ENCODE measurements at places on chromosomes 4 and X.

GRCh38 chr4:185092535-185093197 lies 50.4 kb upstream of the SLC25A4 start:
- no peak for DNase-seq

- no peak for DNase-seq
Observed at GRCh38 chr4:159549098-159549518, 446.2 kb downstream of the RAPGEF2 start.

- no peak for DNase-seq
Observed at GRCh38 chr4:89055157-89056080, 1.6 kb downstream of the FAM13A start.

DNA sequence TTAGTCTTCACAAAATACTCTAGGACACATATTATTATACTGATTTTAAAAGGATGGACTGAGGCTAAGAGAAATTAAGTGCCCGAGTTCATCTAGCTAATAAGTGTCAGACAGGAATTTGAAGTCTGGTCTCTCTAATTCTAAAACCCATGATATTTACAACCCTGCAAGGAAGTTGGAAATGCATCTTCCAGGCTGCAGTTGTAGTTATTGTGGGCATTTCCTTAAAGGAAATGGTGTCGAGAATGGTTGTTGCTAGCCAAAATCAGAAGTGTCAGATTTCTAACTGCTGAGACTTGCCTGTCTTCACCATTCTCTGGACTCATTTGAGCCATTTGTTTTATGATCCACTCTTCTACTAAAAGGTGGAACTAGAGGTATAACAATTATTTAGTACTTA lies 82.5 kb downstream of the FAT4 start:
- no peak for DNase-seq

GRCh38 chrX:110276778-110277177 lies 41.1 kb downstream of the AMMECR1 start:
- DNase-seq = no peak

- DNase-seq = no peak
Observed at GRCh38 chrX:103530545-103530944, 11.3 kb upstream of the RAB40A start.

DNA sequence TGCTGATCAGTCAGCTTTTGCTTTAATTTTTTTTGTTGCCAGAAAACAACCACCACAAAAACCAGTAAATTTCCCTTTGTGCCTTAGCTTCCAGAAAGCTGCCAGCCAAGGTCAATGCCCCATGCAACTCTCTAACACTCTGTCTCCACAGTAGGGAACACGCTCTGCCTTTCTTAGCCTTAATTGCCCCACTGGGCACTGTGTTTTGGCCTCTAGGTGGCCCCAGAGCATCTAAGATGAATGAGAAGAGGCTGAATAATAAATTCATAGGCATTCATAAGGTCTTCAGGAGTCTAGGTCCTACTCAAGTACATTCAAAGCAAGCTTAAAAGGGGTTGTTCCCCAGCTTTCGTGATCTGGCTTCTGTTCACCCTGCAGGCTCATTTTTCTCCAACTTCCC lies 57.7 kb upstream of the PASD1 start:
- no peak for DNase-seq

DNA sequence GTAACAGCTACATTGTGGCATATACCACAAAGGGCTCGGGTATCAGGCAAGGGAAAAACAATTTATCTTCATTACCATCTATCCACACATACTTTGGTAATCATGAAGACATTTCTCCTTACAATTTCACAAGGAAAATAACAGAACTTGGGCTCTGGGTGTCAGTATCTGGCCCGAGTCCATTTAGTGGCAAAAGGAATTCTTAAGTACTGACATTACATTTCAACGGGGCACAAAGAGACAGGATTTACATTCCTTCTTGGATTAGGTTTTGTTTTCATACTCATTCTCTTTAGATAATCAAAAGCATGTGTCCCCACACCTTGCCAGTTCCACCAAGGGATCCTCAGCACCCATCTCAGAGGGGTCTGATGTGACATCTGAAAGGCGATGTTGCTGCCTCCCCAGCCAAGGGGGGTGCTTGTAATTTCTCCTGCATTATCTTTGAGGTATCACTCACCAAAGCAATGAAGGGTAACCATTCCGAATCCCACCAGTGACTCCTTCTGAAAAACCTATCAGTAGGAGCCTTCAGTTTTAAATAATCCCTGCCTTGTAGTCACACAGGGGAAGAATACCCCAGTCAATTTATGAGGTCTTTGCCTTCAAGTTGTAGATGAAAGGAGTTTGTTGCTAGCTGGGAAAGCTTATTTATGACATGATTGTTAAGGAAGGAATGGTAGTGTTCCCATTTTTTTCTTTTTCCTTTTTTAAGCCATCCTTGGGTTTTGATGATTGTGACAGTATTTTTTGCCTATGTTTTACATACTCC lies 118.6 kb downstream of the PALLD start:
- no peak for DNase-seq

GRCh38 chrX:30904632-30905031 lies 15.6 kb upstream of the TAB3 start:
- no peak for DNase-seq

DNA sequence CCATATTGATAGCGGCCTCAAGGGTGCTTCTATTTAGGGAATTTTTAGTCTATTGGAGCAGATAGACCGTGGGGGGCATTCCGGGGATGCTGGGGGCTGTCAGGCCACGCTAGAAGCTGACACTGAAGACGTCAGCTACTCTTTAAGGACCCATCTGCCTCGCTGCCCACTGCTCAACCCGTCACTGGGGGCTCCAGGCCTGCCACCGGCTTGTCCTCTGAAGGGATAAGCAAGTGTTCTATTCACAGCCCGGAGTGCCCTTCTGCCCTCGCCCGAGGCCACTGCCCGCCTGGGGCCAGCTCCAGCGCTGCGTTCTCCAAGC lies 679 bp upstream of the MSL3 start:
- DNase-seq = no peak

- DNase-seq = no peak
Observed at GRCh38 chr4:6446538-6447451, 25.6 kb downstream of the PPP2R2C start.

DNA sequence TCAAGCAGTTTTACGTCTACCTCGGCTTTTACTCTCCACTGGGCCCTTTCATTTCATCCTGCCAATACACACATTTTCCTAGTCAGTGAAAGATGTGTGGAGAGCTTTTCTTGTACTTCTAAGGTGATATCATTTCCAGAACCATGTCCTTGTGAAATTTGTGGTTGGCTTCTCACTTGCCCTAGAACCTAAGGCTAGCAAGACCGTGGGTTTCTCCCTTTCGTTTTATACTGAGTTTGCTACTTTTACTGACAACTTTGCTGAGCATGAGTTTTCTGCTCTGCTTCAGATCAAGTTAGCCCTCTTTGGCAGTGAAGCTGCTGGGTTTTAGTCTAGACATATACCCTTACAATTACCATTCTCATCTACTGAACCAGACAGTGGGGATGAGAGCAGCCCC lies 95.7 kb upstream of the FRMPD4 start:
- DNase-seq = no peak

DNA sequence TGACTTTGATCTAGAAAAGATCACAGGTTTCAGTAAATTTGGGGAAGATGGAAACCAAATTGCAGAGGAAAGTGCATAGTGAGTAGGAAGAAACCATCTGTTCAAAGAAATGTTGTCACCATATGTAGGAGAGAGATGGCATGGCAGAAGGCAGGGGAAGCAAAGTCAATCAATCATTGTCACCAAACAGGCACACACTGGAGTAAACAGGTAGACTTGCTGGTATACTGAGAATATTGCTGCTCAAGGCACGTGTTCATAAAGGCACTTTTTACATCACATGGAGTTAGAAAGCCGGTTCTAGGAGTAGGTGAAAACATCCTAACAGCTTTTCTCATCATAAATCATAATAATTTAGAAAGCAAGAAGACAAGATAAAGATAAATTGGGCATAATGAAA lies 550.5 kb upstream of the FAT1 start:
- no peak for DNase-seq

DNA sequence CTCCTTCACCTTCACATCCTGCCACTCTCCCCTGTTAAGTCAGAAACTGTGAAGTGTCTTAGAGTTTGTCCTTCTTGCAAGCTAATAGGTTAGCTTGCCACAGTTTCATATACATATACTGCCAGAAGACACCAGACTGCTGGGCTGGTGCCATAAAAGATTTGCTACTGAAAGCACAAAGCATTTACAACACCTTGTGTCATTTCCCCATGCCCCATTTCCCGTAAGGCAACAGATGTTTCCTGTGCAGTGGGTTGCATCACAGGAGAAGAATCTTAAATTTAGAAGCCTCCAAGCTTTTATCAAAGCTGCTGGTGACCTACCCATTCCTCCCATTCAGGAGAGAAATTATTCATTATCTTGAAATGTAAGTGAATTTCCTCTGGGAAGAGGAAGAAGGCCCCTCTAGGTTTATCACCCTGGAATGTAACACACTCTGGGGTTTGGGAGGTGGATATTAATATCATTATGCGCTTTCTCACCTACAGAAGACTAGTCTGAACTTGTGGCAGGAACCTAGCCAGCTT lies 34.5 kb upstream of the RAB33B start:
- no peak for DNase-seq

GRCh38 chr4:151107063-151107462 lies 7.6 kb downstream of the RPS3A start:
- no peak for DNase-seq

DNA sequence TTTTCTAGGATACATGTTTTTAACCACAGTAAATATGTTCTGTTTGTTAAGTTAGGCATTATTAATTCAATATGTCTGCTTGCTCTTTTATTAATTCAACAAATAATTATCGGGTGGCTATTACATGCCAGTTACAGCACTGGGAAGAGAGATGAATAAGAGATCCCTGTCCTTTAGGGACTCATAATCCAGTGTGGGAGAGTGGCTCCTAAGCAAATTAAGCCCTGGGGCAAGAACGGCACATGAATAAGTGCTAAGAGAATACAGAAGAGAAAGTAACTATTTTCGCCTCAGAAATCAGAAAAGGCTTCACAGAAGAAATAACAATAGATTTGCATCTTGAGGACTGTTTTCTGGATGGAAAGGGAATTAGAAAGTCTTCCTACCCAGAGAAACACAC lies 236.7 kb downstream of the NR3C2 start:
- no peak for DNase-seq

DNA sequence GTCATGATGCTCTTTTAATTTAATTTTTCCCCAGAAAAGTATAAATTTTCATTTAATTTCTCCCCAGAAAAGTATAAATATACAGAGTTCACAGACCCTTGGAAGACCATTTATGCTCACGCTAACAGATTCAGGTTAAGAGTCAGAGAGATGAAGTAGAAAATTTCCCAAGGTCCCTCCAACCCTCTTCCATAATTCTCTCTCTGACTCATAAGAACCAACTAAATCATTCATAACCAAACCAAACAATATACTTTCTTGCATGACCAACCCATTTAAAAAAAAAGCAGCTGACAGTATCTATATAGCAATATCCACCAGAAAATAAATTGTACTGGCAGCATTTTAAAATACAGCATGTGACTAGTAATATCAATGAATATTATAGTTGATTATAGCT lies 3.9 kb downstream of the KLHL8 start:
- DNase-seq = no peak

DNA sequence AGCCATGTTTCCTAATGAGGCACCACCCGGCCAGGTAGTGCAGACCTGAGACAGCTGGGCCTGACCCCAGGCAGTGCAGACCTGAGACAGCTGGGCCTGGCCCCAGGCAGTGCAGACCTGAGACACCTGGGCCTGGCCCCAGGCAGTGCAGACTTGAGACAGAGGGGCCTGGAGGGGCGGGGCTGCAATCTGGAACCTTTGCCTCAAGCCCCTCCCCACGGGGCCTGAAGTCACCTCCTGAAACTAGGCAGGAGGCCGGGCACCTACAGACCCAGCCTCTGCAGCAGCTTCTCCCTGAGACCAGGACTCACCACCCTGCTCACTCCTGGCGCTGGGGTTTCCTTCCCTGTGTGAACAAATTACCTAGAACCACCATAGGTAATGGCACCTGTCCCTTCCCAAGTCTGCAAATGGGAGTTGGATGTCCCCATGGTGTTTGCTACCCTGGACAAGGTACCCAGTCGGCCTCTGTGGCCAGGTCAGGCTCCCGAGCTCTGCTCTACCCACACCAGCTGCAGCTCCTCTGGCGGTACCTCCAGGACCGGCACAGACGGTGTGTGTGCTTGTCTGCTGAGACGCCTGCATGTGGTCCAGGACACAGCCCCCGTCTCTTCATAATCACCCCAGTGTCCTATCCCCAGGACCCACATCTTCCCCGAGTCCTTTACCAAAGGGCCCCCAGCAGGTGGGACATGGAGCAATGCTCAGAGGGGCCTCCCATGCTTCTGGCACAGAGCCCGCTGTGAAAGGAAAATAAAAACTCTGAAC lies 53.1 kb upstream of the C4orf50 start:
- DNase-seq = no peak

DNA sequence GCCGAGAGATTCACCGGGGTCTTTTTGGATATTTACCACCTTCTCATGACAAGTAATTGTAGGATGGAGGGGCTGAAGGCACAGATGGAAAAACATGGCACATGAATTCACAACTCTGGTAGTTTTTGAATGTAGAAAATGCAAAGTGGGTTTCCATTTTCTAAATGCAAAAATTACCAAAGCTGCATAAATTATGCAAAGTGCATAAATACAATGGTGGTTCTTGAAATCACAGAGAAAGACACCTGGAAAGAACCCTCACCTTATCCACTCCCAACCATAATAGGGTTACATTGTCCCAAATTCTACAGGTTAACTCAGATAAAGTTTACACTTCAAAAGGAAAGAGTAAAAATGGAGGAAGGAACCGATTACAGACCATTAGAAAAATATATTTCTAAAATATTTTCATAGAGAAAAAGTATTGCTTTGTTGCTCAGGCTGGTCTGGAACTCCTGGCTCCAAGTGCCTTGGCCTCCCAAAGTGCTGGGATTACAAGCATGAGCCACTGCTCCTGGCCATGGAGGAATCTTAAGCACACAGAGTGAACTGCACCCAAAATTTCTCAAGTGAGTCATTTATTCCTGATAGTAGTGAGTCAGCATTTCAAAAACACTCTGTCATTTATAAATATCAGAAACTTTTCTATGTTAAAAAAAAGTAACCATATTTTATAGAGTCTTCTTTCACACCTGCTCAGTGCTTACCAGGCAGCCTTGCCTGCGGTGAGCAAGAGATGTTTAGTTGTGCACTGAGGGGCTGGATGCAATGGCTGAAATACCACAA lies 101.4 kb downstream of the FIP1L1 start:
- no peak for DNase-seq

GRCh38 chr4:55343887-55344286 lies 2.2 kb upstream of the SRD5A3 start:
- DNase-seq = no peak

GRCh38 chr4:106615961-106616360 lies 247.4 kb upstream of the GIMD1 start:
- no peak for DNase-seq

DNA sequence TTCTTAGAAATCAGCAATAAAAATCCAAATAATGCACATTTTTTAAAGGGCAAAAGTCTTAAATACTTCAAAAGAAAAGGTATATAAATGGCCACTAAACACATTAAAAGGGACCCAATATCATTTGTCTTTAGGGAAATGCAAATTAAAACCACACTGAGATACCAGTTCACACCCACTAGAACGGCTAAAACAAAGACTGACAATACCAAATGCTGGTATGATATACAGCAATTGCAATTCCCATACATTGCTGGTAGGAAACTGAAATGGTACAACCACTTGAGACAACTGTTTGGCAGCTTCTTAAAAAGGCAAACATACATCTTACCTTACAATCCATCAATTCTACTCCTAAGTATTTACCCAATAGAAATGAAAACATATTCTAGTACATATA lies 33.7 kb downstream of the CAMK2D start:
- DNase-seq = no peak

Data from right renal pelvis (tissue), 4 donors.